Dorsolateral prefrontal cortex (tissue), 122 donors: ENCODE measurements at places on chromosomes 7 and 10.

GRCh38 chr10:61451357-61451756 lies 1.8 kb downstream of the TMEM26 start:
- no peak for DNase-seq

GRCh38 chr7:30751696-30752273 lies at the start of gene INMT:
Gene INMT (plus strand): TSS chr7:30752135. CDS start chr7:30752151, 16 bp downstream.
- DNase-seq, result no peak

DNA sequence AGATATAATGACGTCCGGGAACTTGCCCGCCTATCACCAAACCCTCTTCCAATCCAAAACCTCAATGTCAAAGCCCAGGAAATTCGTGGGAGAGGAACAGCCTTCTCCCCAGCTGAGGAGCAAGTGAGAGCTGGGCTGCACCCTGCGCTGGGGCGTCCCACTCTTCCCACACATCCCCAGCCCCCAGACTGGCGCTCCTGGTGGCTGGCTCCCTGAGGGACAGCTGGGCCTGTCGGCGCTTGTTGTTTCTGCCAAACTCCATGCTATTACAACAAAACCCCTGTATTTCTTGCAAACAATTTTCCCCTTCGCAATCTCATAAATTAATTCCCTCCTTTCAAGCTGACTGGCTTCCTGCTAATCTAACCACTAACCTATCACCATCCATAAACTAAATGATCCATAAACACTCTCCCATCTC lies 53.0 kb downstream of the GRID1 start:
- DNase-seq, result no peak

DNA sequence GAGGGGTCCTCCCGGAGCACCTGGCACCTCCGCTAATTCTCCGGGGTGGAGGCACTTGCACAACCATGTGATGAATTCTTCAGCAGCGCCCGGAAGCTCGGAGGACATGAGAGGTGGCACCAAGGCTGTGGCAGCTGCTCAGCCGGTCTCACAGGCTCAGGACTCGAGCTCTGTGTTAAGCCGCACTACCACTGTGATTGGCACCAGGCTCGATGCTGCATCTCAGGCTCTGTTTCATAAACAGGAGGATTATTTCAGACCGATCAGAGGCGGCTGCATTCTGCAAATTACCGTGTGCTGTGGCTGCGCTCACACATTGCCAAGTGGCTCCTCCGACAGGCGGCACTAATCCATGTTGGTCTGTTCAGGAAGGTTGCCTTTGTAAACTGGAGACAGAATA lies 495.2 kb downstream of the DNAJB6 start:
- peak; percentile 34 for DNase-seq

DNA sequence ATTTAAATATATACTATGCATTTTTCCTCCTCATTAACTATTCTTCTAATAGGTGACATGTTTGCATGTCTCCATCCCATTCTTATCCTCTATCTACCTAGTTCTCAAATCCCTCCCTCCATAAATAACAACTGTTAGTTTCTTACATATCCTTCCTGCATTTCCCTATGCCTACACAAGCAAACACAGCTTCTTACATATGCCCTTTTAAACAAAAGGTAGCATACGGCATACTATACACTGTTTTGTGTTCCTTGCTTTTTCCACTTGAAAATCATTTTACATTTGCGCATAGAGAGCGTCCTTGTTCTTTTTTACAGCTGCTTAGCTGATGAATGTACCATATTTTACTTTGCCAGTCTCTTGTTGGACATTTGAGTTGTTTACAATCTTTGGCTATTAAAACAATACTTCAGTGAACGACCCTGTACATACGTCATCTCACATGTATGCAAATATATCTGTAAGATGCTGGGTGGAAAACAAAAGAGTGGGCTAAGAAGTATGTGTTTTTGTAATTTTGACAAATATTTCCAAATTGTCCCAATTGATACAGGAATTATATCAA lies 7.8 kb downstream of the GOT1 start:
- DNase-seq, result no peak

DNA sequence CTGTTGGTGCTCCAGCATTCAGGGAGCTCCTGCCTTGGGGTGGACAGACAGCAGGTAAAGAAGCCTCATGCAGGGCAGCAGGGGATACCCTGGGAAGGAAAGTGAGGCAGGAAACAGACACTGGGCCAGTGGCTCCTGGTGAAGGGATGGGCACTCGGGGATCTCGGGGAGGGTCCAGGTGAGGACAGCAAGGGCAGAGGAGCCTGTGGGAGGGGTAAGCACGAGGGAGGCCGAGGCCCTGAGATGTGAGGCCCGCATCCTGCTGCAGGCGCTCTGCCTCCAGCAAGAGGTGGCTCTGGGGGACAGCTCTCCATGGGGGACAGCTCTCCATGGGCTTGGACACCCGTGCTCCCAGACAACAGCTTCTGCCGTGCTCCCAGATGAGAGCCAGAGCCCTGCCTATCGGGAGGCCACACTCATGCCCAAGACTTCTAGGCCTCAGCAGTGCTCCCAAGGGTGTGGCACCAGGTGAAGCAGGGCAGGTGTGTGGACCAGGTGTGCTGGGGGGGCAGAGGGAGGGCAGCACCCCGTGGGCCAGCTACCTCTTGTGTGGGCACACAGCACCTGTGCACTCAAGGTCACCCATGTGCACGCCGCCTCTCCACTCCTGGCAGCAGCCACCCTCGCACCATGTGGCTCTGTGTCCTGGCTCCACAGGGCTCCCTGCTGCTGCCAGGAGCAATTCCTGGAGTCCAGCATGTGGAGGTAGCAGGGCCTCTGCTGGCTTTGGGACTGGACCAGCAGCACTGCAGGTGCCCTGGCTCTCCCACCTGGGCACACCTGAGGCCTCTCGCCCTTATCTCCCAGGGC lies 93.6 kb upstream of the INSIG1 start:
- DNase-seq, result no peak

DNA sequence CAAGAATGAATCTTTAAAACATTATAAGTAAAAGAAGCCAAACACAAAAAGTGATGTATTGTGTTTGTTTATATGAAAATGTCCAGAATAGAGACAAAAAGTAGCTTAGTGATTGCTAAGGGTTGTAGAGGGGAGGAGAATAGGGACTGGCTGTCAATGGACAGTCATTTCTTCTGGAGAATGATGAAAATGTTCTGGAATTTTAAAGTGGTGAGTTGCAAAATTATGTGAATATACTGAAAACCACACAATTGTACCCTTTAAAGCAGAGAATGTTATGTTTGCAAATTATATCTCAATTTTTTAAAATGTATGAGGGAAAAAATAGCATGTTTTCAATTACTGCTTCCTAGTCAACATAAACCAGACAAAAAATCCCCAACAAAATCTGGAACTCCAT lies 174.2 kb downstream of the KMT2E start:
- no peak for DNase-seq

GRCh38 chr10:122234416-122234815 lies 36.7 kb upstream of the BTBD16 start:
- DNase-seq, result no peak

- peak; percentile 77 for DNase-seq
Measured at GRCh38 chr10:102408728-102409603, 9.6 kb downstream of the PSD start.

DNA sequence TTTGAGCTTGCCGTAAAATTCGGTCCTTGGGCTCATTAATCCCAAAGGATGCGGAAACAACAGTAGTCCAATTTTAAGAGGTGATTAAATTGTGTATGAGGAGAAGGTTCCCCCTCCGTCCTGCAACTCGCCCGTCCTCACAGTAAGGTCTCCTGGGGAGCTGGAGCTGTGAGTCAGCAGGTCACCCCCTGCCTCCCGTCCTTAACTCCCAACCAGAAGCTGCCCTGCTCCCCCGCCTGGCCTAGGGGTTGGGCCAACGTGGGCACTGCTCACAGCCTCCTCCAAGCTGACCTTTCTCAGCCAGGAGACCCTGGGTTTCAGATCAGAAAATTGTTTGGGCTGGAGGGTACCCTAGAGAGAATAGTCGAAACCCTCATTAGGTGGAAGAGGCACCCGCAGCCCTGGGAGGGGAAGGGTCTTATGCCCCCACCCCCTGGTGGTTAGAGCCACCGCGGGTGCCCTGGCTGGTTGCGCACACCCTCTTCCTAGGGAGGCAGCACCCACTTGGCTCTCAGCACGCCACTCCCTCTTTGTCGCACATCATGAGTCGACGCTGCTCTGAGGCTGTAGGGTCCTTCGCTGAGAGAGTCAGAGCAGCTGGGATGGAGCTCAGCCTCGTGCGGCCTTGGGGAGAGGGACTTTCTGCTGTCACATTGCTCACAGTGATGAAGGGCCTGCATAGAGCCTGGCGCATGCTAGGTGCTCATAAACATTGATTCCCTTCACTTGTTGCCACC lies 131.2 kb downstream of the TACC2 start:
- DNase-seq, result no peak

DNA sequence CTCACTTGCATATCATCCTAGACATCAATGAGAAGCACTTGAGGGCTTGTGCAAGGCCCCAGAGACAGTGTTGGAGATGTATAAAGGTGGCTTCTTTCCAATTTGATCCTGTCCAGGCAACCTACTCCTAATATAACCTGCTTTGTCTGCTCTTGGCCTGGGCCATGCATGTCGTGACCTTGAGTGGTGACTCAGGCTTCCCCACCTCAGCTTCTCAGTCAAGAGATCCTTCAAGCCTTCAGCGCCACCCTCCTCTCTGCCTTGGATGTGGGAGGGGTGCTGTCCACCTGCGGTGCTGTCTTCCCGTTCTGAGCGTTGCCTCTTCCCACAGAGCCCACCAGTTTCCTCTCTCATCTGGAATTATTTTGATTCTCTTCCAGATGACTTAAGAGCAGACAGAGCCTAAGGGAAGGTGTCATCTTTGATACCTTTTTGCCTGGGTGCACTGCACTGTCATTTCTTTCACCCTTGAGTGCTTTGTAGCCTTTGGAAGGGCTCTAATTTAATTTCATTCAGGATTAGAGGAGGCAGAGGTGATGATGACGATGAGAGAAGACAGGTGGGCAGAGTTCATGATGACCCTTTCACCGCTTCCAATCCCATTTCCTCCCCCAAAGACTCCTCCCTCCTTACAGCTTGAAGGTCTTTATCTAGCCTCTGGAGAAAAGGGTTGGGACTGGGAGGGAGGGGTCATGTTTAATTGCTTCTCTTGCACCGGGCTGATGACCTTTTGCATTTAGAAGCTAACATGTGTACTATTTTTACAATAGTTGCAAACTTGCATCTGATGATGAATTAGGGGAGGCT lies 6.9 kb downstream of the LSMEM1 start:
- DNase-seq, result no peak

- no peak for DNase-seq
Measured at GRCh38 chr10:77504196-77504872, 133.3 kb downstream of the KCNMA1 start.

GRCh38 chr7:103711413-103711812 lies 265.4 kb upstream of the SLC26A5 start:
- DNase-seq, result no peak

DNA sequence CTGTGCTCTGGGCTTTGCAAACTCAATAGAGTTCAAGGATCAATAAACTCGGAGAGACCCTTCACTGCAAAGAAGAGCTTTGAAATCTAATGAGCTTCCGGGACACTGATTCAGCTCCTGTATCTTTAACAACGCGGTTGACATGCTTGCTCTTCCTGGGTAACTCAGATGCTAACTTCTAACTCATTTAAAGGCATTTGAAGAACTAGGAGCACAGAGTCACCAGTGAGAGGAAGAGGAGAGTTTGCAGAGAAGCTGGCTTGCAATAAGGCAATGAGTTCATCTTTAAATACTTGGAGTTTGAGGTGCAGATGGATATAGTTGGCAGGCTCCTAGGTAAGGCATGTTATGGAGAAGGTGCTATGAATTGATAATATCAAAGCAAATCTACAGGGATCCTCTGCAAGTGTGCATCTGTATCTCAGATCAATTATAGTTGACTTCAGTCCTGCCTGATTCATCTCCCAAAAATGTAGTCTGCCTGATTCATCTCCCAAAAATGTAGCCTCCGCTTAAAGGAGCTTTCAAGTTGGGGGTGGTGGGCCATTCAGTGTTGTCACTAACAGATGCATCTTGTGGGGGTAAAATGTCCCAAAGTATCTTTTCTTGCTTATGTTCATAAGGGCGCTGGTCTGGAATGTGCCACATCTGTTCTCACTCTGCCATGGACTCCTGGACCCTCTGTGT lies 182.5 kb upstream of the PRSS58 start:
- DNase-seq, result no peak

DNA sequence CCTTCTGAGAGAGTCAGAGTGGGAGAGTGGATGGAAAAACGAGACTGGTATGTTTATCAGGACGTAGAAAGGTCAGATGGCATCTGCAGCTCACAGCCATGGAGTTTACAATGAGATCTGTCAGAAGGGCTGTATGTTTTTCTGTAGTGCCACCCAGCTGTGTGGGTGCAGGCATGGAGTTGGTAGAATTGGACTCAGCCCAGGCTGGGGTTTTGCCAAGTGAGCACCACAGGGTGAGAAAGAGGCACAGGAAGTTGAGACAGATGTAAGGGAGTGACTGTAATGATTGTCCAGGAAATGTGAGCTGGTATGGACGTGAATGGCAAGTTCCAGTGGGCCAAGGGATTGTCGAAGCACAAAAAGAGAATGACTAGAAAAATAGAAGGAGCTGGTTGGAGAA lies 9.1 kb upstream of the ZYX start:
- peak; percentile 82 for DNase-seq

- no peak for DNase-seq
Measured at GRCh38 chr10:80288849-80289248, 609 bp downstream of the MAT1A start.

DNA sequence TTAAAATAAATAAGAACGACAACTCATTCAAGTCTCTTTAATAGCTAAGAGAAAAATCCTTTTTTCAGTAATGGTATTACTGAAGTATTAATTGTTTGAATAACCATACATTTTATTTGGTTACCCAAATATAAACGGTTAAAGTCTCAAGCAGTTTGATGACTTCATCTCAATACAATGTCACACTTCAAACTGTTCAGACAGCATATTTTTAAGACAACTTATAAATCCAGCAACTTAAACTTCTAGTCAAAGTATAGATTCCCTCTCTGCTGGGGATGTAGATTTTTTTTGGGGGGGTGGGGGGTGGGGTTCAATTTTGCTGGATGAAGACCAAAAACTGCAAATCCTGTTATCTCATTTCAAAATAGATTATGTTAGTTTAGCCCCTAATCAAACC lies 42.0 kb downstream of the GNA12 start:
- no peak for DNase-seq

- DNase-seq, result no peak
Measured at GRCh38 chr7:150321788-150322113, 1.4 kb upstream of the LRRC61 start.

DNA sequence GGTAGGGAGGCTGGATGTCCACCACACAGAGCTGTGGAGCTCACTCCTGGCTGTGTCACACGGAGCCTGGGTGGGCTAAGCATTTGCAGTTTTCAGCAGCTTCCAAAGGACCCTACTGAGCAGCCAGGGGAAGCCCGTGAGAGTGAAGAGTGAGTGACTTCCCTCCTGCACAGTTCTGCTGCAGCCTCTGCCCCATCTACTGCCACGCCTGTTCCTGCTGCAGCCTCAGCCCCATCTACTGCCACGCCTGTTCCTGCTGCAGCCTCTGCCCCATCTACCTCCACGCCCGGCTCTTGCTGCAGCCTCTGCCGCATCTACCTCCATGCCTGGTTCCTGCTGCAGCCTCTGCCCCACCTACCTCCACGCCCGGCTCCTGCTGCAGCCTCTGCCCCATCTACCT lies 12.2 kb downstream of the ADAM8 start:
- DNase-seq, result no peak

GRCh38 chr10:17026686-17027485 lies 102.7 kb downstream of the CUBN start:
- no peak for DNase-seq
